ENCODE measurements at places on chromosomes 4 and X.

DNA sequence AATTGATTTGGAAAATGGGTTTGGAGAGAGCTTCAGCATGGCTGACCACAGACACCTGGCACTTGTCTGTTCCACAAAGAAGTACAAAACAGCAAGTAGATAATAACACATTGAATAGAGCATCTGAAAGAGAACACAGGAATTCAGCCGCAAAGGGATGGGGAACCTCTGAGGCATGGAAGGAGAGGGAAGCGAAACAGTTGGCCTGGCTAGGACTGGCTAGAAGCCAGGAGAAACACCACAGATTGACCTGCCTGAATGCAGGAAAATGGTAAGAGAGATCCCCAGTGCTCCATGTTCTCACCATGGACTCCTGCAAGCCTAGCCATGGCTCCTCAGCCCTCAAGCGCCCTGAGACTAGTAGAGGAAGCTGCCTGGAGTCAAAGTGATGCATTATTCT, 169.7 kb upstream of the SH3RF1 start:
- H3K27ac ChIP-seq: no peak overlapping the region
- H3K4me1 ChIP-seq: peaks cover 2% of the 10 kb centered on the region
- H3K27me3 ChIP-seq: no peaks in the 10 kb centered on the region
- peaks cover 36% of the 10 kb centered on the region for H3K36me3 ChIP-seq
- no peak overlapping the region for H3K4me3 ChIP-seq
- no peak for DNase-seq

- H3K4me3 ChIP-seq: no peak overlapping the region
- H3K4me1 ChIP-seq: no peaks in the 10 kb centered on the region
- H3K27ac ChIP-seq: no peak overlapping the region
- no peaks in the 10 kb centered on the region for H3K27me3 ChIP-seq
These were observed 55.0 kb downstream of the FAM53A start for GRCh38 chr4:1628892-1629698.

- H3K36me3 ChIP-seq: no peaks in the 10 kb centered on the region
- peaks cover 4% of the 10 kb centered on the region for H3K4me1 ChIP-seq
- DNase-seq: no peak
- H3K27ac ChIP-seq: no peak overlapping the region
These were observed 78.5 kb upstream of the PDHA2 start for GRCh38 chr4:95761426-95761825.

GRCh38 chr4:56908206-56909085, 746 bp downstream of the REST start:
- H3K4me1 ChIP-seq: peaks cover 38% of the 10 kb centered on the region
- DNase-seq: peak; percentile 76
- H3K4me3 ChIP-seq: peak overlapping the region; percentile 94
- peaks cover 23% of the 10 kb centered on the region for H3K36me3 ChIP-seq
- peak overlapping the region; percentile 96 for H3K27ac ChIP-seq

- no peaks in the 10 kb centered on the region for H3K36me3 ChIP-seq
- DNase-seq: no peak
- H3K4me3 ChIP-seq: no peak overlapping the region
These were observed 49.7 kb downstream of the TLL1 start for GRCh38 chr4:165922747-165923146.
